ENCODE measurements at places on chromosomes 5 and 9.

GRCh38 chr9:133143639-133144141 is 20.0 kb downstream of the GBGT1 start:
- no peak for DNase-seq

- no peak for DNase-seq
Measured at GRCh38 chr9:93577078-93577974, 942 bp downstream of the PHF2 start.

DNA sequence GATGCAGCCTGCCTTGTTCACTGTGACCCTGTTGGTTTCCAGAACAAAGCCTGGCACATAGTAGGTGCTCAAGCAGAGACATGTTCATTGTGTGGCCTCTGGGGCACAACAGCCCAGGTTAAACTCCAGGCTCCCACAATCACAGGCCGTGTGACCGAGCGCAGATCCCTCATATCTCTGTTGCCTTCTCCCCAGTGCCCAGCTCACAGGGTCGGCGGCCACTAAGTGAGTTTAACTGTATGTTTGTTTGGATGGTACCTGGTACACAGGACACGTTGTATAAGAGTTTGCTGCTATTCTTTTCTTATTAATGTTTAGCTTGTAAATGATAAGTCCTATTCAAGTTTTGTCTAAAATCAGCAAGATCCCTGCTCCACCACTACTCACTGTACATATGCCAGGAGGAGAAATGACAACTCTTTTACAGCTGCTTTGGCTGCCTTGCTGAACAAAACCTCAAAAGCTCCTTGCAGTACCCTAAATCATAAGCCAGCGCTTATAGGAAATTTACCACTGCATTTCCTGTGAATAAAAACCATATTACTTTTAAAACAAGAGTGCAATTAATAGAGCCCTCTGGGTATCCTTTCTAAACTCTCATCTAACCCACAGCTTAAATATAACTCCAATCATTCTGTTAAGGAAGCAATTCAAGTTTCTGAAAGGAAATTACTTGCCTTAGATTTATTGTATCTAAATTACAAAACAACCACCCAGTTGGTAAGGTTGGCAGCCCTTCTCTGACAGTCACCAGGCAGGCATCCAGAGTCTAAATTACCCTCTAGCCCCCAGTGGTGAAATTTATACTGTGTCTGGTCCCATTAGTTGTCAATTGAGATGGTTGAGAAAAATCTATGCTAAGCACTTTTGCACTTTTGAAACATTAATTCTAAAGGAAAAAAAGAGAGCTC is 379.4 kb downstream of the SEMA5A start:
- no peak for DNase-seq

DNA sequence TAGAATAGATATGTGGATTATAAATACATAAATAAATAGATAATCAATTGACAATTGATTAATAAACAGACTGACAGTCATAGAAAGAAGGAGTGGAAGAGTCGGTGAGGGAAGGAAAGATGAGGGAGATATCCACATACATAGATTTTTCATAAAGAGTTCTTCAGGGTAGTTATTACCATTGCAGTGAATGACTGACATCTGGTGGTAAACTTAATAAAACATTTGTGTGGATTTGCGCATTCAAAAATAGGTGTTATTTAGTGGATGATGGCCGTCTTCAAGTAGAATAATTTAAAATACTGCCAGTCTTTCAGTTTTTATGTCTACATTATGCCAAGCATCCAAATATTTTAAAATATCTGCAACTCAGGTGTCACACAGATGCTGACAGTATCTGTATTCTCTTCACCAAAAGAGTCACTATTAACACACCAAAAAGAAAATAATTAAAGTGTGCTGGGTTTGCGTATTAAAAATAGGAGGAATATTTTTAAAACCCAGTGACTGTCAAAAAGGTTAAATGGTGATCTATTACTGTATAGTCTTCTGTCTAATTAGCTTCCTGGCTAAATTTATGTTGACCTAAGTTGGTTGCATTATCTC is 78.8 kb downstream of the GIN1 start:
- DNase-seq: no peak

DNA sequence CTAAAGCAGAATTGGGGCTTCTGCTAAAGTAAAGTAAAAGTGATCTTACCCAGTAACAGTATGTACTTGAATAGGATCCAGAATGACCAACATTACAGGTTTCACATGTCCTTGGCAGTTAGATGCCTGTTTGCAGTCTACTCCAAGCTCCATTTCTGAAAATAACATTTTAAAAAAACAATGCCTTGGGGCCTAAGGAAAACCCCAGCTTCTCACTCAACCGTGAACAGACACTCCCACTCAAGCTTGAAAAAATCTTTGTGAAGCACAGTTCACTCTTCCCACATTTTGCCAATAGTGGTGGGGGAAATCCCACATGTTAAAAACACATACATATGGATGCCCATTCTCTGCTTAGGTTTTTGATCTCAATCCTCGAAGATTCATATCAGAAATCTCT is 304.1 kb downstream of the ARRDC3 start:
- DNase-seq: no peak

DNA sequence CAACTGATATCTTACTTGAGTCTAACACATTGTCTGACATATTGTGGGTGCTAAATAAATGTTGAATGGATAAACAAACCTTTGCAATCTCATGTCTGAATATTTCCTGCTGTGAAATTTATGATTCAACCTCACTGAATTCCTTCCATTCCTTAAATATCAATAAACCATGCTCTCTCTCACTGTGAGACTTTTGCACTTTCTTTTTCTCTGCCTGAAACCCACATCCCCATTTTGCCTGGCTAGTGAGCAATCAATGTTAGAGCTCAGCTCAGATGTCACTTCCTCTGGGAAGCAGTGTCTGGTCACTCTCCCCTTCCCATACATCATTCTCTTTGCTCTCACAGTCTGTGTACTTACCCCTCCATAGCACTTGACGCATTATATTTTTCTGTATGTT is 383.7 kb upstream of the TRPC7 start:
- DNase-seq: no peak

DNA sequence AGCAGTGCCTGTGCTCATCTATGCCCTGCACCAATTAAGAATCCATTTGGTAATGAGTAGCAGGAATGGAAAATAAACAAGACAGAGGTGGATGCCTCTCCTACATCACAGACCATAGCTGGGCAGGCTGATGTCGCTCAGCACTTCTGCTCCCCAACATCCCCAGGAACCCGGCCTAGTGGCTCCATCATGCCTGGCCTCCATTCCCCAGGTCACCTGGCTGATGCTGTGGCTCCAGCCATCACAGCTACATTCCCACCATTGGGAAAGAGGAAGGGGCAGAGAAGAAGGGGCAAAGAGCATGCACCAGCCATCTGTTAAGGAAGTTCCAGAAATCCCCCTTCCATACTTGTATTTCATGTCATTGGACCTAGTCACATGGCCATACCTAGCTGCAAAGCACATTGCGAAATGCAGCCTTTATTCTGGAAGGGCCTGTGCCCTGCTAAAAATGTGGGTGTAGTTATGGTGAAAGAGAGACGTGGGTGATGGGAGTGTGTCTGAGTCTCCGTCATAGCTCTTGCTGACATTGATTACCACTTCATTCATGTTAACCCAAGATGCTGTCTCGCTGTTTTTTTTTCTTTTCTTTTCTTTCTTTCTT is 86.1 kb upstream of the ADAMTS2 start:
- DNase-seq: no peak

DNA sequence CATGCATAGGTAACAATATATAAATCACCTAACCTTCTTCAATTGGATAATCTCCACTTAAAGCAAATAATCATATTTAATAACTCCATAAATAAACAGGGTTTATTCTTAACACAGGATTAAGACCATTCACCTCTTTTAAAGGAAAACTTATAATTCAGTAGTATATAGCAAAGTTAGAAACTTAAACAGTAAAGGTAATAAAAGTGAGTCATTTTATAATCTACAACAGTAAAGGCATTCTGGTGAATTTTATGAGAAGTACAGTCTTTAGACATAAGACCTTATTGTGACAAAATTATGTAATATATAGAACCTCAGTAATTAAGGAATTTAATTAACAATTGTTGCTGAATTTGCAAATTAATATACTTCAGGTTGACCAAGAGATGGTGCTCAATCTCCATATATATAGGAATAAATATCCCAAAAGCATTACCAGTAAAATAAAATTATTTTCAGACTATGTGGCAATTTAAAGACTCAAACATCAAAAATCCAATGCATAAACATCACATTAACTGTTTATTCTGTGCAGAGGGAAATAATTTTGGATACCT is 84.8 kb downstream of the FBXL17 start:
- no peak for DNase-seq

GRCh38 chr9:35795695-35796094 is 4.3 kb downstream of the NPR2 start:
- DNase-seq: no peak

DNA sequence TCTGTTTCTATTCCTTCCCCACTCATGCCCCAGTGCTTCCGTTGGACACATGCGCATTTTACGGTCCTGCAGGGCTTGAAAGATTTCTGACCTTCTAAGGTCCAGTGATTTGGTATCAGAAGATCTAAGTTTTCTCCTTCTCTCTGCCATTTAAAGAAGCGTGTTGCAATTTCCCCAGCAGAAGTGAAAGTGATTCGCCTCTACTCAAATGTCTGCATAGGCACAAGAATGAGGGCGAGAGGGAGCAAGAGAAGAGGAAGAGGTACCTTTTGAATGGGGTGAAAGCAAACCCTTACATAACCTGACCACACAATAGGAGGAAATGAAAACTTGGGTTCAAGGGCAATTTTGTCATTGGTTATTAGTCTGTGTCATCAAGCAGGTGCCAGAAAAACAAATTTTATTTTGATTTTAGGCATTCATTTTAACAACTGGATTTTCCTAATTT is 31.7 kb upstream of the NR3C1 start:
- no peak for DNase-seq

DNA sequence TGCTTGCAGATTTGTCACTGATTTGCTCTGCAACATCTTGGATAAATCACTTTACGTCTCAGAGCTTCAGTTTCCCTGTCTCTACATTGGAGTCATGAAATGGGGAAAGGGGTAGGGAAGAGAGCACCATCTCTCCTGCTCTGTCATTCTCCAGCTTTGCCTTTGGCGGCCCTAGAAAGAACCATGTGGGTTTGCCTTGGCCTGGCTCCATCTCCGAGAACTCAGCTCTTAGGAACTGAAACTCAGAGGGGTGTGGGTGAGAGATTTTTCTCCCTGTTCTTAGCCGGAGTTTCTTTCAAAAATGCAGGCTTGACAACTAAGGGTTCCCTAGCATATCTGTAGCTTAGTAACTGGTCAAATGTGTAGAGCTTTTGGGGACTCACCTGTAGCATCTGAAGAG is 123.5 kb downstream of the SMARCA2 start:
- no peak for DNase-seq

DNA sequence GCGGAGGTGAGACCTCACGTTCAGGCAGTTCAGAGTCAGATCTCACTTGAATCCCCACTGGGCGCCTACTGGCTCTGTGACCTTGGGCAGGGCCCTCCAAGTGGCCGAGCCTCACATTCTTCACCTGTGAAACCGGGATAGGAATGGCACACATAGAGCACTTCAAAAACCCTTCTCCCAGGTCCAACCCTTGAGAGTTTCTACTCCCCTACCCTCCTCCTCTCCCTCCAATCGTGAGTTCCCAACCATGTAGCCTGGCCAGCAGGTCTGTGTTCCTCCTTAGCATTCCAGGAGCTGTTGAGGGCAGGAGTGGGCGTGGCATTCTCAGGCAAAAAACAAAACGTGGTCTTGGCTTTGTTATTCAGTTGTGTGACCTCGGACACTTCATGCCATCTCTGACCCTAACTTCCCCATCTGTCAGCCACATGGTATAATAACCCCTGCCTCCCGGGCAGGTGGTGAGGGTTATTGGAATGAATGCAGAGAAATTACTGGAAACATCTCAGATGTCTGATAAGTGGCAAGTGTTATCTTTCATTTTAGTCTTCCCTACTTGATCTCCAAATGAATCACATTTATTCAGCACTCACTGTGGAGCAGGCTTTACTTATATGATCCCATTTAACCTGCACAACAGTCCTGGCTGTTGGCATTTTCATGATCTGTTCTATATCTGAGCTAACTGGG is 112.8 kb upstream of the BOD1 start:
- DNase-seq: no peak

DNA sequence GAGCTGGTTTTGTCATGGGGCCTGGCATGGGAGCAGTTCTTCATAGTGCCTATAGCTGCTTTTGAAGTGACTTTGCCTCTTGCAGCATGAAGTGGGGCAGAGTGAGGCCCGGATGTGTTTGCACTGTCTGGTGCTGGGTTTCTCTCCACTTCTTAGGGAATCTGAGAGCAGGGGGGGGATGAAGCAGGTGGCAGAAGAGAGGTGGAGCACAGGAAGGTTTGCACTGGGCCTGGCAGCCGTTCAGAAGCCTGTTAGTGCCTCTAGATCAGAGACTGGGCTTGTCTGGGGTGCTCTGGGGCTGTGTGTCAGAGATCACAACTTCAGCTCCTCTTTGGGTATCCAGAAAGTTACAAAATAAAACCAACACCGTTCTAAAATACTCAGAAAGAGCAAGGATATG is 18.4 kb downstream of the USP20 start:
- DNase-seq: no peak

DNA sequence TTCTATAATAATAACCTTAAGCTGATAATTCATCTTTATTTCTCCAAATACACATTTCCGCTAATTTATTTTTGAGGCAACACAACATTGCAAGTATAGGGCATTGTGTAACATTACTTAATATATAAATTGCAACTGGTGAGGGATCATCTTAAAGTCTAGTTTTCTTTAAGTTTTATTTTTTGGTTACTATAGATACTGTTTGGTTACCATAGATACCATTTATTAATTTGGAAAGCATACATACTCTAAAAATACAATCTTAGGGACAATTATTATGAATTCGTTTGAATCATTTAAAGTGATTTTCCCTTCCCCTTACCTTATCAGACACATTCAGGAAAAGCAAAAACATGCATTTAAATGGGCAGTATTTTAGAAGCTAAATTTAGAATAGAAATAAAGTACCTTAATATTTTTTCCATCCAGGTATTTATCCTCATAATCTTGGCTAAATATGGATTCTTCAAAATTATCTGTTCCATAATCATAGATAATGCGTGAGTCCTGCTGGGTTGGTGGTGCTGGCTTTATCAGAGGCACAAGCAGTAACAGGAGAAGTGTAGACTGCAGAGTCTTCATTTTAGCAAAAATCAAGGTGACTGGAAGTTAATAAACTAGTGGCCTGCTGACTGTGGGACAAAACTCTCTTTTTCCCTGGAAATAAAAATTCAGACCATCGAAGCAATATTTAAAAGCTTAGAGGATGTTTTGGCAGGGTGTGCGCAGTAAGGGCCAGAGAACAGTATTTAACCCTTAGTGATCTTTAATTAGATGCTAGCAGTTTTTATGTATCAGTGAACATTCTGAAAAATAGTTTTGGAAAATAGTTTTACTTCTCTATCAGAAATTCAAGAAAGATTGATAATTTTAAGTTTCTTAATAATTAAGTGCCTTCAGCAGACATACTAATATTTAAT is 1.3 kb downstream of the OGN start:
- DNase-seq: no peak

- no peak for DNase-seq
Measured at GRCh38 chr5:136525597-136525996, 160.3 kb upstream of the TRPC7 start.

DNA sequence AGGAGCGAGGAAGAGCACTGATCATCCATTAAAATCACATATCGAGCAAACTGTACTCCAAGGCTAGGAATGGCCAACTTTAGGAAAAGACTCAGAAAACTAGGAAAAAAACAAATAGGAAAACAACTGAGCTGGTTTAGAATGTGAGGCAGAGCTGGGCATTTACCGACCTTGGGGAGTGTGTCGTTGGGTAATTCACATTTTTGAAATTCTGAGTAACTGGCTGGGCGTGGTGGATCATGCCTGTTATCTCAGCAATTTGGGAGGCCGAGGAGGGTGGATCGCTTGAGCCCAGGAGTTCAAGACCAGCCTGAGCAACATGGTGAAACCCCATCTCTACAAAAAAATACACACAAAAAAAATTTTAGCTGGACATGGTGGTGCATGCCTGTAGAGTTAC is 70.1 kb downstream of the ZFAND5 start:
- no peak for DNase-seq

Data from stimulated activated CD8-positive, alpha-beta memory T cell treated with anti-CD3 and anti-CD28 coated beads, Interleukin-2, amount 100 ng/mL, for 1 hour (primary cell).